ENCODE measurements at places on chromosomes 4 and X. TPM values are rescaled to one million over a fixed set of nuclear protein-coding genes. Genes with fewer than 3 reads are reported as not detected.

DNA sequence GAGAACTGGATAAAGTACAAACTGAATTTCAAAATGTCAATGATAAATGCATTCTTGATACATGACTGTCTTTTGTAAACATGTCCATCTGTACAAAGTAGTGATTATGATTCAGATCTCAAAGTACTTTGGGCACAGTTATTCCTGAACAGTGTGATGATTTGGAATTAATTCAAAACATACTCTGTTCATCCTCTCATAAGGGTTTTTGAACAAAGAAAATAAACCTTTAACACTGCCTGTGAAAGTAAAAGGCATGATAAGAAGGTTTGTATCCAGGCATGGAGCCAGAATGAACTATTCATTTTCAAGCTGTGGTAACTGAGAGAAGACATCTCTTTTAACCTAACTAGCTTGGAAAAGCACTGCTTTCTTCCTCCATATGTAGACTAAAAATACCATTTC is 883 bp upstream of the KLHL4 start:
- no peak overlapping the region for H3K4me3 ChIP-seq
- no peak overlapping the region for H3K27ac ChIP-seq
- H3K36me3 ChIP-seq = no peaks in the 10 kb centered on the region
- no peaks in the 10 kb centered on the region for H3K4me1 ChIP-seq
- no peak for DNase-seq

- H3K27ac ChIP-seq = no peak overlapping the region
- no peaks in the 10 kb centered on the region for H3K4me1 ChIP-seq
- H3K36me3 ChIP-seq = no peaks in the 10 kb centered on the region
- DNase-seq = peak; percentile 21
- H3K27me3 ChIP-seq = no peaks in the 10 kb centered on the region
- H3K4me3 ChIP-seq = no peak overlapping the region
These were observed 215.6 kb upstream of the PPARGC1A start for GRCh38 chr4:24105327-24106038.

DNA sequence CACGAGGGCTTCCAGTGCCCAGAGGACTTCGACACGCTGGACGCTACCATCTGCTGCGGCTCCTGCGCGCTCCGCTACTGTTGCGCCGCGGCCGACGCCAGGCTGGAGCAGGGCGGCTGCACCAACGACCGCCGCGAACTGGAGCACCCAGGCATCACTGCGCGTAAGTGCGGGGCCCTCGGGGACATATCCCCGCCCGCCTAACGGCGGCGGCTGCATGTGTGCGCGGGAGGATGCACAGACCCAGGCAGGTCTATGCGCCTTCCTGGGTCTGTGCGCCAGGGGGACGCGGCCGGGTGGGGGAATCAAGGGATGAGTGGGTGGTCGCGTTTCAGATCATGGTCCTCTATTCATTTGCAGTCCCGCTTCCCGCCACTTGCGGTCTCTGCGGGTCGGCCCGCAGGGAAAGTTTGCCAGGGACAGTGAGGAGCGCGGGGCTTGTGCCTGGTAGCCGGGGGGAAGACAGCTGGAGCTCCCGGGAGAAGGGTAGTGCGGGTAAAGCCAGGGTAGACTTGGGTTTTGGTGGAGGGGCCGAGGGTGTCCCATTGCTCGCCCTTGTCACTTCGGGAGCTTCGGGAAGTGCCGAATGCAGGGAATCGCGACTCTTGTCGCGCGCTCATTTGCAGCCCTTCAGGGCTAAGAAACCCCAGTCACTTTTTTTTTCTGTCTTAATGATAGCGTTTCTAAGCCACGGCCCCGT is 1.0 kb downstream of the SHISA3 start:
- H3K27ac ChIP-seq = no peak overlapping the region
- peak overlapping the region; percentile 36 for H3K4me3 ChIP-seq
- H3K4me1 ChIP-seq = peaks cover 13% of the 10 kb centered on the region
- H3K27me3 ChIP-seq = peaks cover 48% of the 10 kb centered on the region
- no peaks in the 10 kb centered on the region for H3K36me3 ChIP-seq

- H3K4me1 ChIP-seq = no peaks in the 10 kb centered on the region
- no peaks in the 10 kb centered on the region for H3K27me3 ChIP-seq
- H3K4me3 ChIP-seq = no peak overlapping the region
- H3K36me3 ChIP-seq = no peaks in the 10 kb centered on the region
- no peak for DNase-seq
These were observed 6.5 kb downstream of the FTSJ1 start for GRCh38 chrX:48482526-48482925.

DNA sequence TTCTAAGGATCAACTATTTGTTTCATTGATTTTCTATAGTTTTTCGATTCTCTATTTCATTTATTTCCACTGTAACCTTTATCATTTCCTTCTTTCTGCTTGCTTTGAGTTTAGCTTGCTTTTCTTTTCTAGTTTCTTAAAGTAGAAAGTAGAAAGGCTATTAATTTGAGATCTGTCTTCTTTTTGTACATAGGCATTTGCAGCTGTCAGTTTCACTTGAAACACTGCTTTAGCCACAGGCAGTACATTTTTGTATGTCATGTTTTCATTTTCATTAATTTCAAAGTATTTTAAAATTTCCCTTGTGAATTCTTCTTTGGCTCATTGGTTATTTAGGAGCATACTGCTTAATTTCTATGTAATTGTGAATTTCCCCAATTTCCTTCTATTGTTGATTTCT is 152.2 kb downstream of the SH3KBP1 start:
- no peak for DNase-seq
- no peak overlapping the region for H3K4me3 ChIP-seq
- no peaks in the 10 kb centered on the region for H3K27me3 ChIP-seq
- H3K4me1 ChIP-seq = no peaks in the 10 kb centered on the region
- H3K27ac ChIP-seq = no peak overlapping the region

- H3K36me3 ChIP-seq = no peaks in the 10 kb centered on the region
- H3K27me3 ChIP-seq = no peaks in the 10 kb centered on the region
- H3K27ac ChIP-seq = no peak overlapping the region
- no peak for DNase-seq
These were observed 51.7 kb upstream of the CHRNA9 start for GRCh38 chr4:40283413-40283812.

DNA sequence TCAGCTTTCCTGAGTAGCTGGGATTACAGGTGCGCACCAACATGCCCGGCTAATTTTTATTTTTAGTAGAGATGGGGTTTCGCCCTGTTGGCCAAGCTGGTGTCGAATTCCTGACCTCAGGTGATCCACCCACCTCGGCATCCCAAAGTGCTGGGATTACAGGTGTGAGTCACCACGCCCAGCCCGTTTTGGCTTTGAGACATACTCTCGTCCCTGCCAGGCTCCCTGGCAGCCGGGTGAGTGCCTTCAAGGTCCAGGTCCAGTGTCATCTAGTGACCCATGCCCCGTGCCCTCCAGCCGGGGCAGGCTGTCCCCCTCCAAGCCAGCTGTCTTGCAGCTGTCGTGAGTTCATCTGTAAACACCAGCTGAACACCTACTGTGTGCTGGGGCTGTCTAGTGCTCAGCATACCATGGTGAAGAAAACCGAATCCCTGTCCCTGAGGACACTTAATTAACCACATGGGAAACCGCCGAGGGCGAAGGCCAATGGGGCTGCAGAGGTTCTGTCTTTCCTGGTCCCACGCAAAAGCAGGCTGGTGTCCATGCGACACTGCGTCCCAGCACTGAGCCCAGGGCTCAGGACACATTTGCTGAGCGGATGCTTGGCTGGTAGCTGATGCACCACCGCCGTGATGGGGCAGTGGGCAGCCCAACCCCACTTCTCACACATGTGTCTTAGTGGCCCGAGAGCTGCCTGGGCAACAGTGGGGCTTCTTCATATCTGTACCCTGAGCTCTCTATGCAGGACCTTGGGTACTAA is 21.9 kb downstream of the NSG1 start:
- no peaks in the 10 kb centered on the region for H3K4me1 ChIP-seq
- DNase-seq = no peak
- no peaks in the 10 kb centered on the region for H3K27me3 ChIP-seq
- no peak overlapping the region for H3K4me3 ChIP-seq
- H3K27ac ChIP-seq = no peak overlapping the region

- no peak overlapping the region for H3K4me3 ChIP-seq
- H3K27ac ChIP-seq = no peak overlapping the region
- no peak for DNase-seq
- H3K36me3 ChIP-seq = no peaks in the 10 kb centered on the region
These were observed 154.6 kb upstream of the FAT1 start for GRCh38 chr4:186878203-186878776.

DNA sequence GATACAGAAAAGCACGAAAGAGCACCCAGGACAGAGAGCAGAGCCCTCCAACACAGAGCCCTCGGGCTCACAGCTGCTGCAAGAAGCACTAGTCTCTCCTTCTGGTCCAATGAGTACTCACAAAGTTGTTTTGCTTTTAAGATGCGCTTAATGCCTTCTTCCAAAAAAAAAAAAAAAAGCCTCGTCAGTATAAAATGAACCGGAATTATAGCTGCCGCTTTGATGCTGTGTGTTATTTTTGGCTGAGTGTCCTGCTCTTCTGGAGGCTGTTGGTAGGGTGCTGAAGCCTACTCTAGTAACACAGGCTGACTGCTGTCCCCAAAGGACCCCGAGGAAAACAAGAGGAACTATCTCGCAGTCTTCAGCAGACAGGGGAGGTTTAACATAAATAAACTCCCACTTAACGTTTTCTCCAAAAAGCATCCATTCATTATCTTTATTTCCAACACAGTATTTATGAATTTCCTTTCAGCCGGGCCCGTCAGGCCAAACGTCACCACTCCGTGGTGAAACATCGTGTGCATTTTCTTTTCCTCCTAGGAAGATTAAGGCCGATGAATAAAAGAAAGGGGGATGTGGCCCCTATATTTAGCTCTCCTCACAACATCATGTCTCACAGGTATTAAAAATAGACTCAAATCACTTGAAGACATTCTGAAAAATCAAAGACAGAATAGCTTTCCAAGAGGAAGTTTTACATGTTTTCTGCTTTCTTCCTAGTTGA is 213.7 kb upstream of the PPARGC1A start:
- no peak for DNase-seq
- H3K4me1 ChIP-seq = no peaks in the 10 kb centered on the region
- no peak overlapping the region for H3K27ac ChIP-seq
- H3K36me3 ChIP-seq = no peaks in the 10 kb centered on the region

DNA sequence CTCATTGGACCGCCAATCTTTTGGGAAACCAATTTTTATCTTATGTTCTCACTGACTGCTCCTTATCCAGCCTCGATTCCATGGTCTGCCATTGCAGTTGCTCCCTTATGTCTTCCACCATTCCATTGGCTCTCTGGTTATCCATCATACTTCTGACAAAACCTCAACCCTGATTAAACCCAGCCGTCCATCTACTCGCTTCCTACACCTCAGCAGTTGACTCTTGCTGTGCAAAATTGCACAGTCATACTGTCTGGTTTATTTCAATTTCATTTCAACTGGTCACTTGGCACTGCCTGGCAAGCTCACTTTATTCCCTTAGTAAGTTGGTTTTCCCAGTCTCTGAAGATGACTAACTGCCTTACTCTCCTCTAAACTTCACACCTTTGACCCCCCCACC is 26.2 kb downstream of the ARL9 start:
- H3K36me3 ChIP-seq = no peaks in the 10 kb centered on the region
- H3K4me3 ChIP-seq = no peak overlapping the region
- DNase-seq = no peak
- no peaks in the 10 kb centered on the region for H3K4me1 ChIP-seq
- H3K27me3 ChIP-seq = peaks cover 3% of the 10 kb centered on the region

GRCh38 chr4:152138451-152138850 is 377.6 kb upstream of the GATB start:
- H3K36me3 ChIP-seq = no peaks in the 10 kb centered on the region
- H3K27me3 ChIP-seq = no peaks in the 10 kb centered on the region
- no peak for DNase-seq
- no peak overlapping the region for H3K4me3 ChIP-seq
- H3K27ac ChIP-seq = no peak overlapping the region
- H3K4me1 ChIP-seq = no peaks in the 10 kb centered on the region

DNA sequence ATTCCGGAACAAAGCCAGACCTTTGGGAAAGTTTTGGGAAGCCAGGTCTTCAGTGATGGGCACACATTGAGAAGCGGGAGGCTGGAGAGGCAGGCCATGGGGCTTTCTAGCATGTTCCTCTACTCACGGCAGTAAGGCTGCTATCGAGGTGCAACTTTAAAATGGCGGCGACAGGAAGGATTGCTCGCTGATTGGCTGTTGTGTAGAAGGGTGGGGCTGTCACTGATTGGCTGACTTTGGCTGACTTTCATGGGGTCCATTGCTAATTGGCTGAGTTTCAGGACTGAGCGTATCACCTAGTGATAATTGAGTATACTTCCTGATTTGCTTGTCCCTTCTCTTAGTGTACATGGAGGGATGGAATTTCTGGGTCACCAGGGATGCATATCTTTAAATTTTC is 19.7 kb upstream of the GLOD5 start:
- H3K27ac ChIP-seq = no peak overlapping the region
- H3K4me3 ChIP-seq = no peak overlapping the region
- no peaks in the 10 kb centered on the region for H3K27me3 ChIP-seq
- no peak for DNase-seq
- H3K4me1 ChIP-seq = no peaks in the 10 kb centered on the region

DNA sequence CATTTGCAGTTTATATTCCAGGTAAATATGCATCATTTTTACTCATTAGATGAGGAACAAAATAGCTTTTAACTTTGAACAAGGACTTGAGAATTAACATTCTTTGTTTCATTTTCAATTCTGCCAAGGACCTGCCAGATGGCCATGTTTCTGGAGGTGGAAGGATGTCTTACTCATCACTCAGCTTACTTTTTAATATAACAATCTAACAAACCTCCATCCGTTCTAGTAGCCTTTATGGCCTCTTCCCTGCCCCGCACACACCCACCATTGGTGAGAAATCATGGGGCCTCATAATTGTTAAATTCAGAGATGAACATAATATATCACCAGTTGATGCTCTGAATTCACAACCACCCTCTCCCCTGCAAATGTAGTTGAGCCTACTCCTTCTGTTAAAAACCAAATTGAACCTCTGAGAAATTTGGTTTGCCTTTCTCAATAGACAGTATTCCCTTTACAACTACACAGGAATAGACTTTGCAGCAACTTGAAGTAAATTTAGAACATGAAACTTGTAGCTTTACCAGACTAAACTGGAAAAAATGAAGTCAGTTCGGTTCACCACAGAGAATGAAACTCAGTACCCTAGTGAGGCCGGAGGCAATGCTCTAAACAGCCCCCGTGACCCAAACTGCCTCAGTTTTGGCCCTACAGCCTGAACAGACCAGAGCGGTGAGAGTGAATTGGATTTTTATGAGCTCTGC is 50.1 kb upstream of the ACSL4 start:
- no peak overlapping the region for H3K27ac ChIP-seq
- no peak for DNase-seq
- no peaks in the 10 kb centered on the region for H3K36me3 ChIP-seq
- no peaks in the 10 kb centered on the region for H3K4me1 ChIP-seq
- no peak overlapping the region for H3K4me3 ChIP-seq

- H3K4me3 ChIP-seq = no peak overlapping the region
- no peaks in the 10 kb centered on the region for H3K4me1 ChIP-seq
- no peak overlapping the region for H3K27ac ChIP-seq
- DNase-seq = no peak
- no peaks in the 10 kb centered on the region for H3K27me3 ChIP-seq
- H3K36me3 ChIP-seq = no peaks in the 10 kb centered on the region
These were observed 147.4 kb upstream of the RPS6KA3 start for GRCh38 chrX:20414066-20414465.

Gene HS3ST1
- total RNA-seq = 6.6 TPM

Gene ADAM29
- not detected for total RNA-seq

Gene JADE3
- 7.7 TPM for total RNA-seq

Gene NMU
- total RNA-seq = 0.66 TPM

Gene GYPA
- not detected for total RNA-seq

Gene FANCB
- total RNA-seq = 4.3 TPM

Gene RAB41
- total RNA-seq = not detected

Gene MAGEA11
- not detected for total RNA-seq

Gene RPS6KA6
- total RNA-seq = 10.6 TPM

Gene G6PD
- total RNA-seq = 48.6 TPM

Gene ALG13
- 51.7 TPM for total RNA-seq

Gene RBM47
- 279 TPM for total RNA-seq
